ENCODE measurements at places on chromosomes 11 and 22.

DNA sequence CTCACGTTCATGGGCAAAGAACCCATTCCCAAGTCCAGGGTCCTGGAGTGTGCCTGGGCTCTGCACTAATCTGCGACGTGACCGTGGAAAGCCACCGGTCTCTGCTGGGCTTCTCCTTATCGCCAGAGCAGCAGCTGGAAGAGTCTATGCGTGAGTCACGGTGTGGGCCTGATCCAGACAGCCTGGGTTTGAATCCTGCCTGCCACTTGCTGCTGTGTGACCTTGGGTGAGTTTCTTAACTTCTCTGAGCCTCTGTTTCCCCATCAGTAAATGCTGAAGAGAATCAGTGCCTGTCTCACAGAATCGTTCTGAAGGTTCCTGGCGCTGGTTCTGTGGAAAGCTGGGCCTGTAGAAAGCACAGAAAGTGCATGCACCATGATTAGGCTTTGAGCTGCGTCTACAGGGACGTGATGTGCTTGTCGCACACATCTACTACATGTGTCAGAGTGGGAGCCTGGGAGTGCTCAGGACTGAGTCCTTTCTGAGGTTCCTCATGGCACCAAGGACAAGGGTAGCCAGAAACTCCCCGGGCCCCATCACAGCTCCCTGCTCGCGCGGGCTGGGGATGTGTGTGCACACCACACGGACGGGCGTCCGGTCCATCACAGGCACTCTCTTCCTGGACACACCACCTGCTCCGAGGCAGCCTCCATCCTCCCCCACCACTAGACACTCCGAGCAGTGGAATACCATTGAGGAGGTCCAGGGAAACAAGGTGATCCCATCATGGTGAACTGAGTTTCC, 20.5 kb upstream of the PDGFB start:
- DNase-seq: no peak

GRCh38 chr11:64115531-64116522, 50.1 kb downstream of the MACROD1 start:
- DNase-seq: no peak

GRCh38 chr22:37623075-37624016, 14.7 kb downstream of the GGA1 start:
- no peak for DNase-seq

GRCh38 chr11:57394203-57394965, 3.9 kb upstream of the PRG2 start:
- no peak for DNase-seq

- DNase-seq: peak; percentile 49
Measured at GRCh38 chr22:32985899-32986765, 72.0 kb downstream of the SYN3 start.

DNA sequence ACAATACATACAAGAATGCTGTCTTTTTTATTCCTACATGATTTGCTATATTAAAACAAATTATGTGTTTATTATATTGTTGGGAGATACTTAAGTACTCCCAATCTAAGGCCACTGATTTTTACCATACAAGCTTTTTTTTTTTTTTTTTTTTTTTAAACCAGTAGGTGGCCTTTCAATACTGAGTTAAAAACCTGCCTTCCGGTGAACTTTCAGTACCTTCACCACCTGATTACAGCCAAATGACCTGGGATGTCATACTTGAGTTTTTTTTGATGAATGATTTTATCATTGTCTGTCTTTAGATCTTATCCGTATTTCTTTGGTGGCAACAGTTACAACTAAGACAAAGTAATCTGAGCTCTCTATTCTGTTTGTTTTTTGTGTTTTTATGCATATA, 94.0 kb upstream of the FOLH1 start:
- no peak for DNase-seq

GRCh38 chr22:23401910-23402274, 178.2 kb downstream of the IGLL1 start:
- DNase-seq: no peak

DNA sequence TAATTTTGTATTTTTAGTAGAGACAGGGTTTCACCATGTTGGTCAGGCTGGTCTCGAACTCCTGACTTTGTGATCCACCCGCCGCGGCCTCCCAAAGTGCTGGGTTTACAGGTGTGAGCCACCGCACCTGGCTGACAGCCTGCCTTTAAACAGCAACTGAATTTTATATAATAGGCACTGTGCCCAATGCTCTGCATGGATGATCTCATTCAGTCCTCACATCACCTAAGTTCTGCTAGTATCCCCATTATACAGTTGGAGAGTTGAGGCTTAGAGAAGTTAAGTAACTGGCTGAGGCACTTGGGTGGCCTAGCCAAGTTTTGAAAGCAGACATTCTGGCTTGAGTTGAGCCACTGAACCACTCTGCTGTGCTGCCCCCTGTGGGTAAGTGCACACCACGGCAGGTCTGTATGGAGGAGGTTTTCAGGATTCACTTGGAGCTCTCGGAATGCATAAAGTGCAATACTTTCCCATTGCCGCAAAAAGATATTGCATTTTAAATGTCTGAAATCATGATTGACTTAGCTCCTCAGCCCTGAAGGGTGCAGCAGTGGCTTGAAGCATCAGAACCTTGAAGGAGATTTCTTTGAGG, 112.4 kb downstream of the LDLRAD3 start:
- DNase-seq: no peak

- DNase-seq: peak; percentile 8
Measured at GRCh38 chr11:1384199-1384970, 5.3 kb upstream of the BRSK2 start.

DNA sequence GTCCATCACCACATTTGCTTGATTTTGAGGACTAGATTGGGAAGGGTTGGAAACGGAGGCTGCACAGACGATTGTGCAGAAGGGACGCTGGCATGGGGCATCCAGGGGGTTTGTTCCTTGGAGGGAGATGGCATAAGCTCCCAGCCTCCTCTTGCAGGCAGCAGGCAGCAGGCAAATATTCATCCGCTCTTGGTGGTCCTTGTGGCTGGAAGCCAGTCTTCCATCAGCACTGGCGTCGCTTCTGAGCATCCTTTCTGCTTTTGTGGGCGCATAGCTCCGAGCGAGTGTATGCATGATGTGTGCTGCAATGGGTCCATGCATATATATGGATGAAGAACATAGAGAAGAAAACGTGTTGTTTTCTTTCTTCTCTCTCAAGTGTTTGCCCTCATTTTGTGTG, 166.1 kb upstream of the NTM start:
- no peak for DNase-seq

GRCh38 chr22:37485395-37486223, 575 bp downstream of the MFNG start:
- no peak for DNase-seq

DNA sequence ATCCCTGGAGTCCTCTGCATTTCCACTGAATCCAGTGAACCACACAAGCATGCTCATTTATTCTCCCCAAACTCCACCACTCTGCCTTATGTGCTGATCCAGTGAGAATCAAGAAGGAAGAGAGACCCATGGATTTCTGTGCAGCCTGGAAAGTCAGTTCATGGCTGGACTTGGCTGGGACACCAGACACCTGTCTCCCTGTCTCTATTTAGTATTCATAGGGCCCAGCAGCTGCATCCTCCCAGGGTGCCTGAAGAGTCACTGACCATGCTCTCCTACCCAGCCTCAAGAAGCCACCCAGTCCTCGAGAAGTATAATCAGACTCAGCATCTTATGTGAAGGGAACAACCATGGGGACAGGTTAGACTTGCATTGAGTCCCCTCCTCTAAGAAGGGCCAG, 83.2 kb downstream of the ZNF280B start:
- no peak for DNase-seq

- DNase-seq: peak; percentile 26
Measured at GRCh38 chr11:129041611-129042018, 98.9 kb upstream of the TP53AIP1 start.

DNA sequence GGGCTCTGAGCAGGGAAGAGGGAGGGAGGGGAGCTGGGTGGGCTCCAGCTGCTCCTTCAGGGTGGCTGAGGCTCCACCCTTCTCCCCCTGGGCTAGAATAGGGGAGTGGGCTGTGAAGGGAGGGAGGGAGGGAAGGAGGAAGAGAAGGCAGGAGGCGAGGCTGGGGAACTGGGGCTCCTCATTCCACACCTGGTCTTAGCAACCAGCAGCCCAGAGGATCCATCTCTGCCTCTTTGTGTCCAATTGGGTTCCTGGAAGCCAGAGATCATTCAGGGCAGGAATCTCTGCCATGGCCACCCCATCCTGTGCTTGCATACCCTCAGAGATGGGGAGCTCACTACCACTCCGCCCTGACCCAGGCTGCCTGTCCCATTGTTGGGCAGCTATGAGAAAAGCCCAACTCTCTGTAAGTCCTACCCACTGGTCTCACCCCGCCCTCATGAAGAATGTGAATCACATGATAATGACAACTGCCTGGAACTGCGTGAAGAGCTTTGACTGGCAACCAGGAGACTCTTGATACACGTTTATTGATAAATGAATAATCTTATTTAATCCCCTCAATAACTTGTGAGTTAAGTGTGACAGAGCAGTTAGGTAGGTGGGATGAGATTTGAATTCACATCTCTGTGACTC, 7.9 kb downstream of the NCF4 start:
- DNase-seq: no peak

GRCh38 chr11:35107861-35108260, 31.1 kb upstream of the CD44 start:
- DNase-seq: no peak

DNA sequence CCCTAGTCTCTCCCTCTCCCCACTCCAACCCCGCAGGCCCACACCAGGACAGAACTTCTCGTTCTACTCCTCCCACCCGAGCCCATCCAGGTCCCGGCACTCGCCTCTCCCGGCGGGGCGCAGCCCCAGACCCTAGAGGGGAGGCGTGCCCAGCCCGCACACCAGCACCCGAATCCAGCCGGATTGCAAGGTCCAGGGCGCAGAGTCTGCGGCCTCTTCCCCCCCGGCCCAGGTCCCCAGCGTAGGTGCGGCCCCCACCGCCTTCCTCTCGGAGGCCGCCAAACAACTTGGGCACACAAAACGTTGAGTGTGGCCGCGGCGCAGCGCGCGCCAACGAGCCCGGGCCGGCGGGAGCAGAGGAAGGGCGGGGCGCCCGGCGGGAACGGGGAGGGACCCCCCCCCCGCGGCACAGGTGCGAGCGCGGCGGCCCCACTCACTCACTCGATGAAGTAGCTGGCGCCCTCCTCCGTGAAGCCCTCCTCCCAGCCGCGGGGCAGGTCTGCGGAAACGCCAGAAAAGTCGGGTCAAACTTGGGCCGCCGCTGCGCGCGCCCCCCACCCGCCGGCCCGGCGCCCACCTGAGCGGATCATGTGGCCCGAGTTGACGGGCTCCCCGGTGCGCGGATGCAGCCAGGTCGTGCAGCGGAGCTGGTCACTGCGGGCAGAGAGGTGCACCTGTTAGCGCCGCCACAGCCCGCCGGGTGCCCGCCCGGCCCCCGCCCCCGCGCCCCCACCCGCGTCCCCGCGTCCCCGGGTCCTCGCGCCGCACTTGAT, 480 bp downstream of the PLEKHA7 start:
- no peak for DNase-seq

GRCh38 chr22:46576556-46577367, 39.3 kb upstream of the CELSR1 start:
- no peak for DNase-seq

GRCh38 chr11:31974366-31975136, 116.3 kb upstream of the RCN1 start:
- peak; percentile 89 for DNase-seq

DNA sequence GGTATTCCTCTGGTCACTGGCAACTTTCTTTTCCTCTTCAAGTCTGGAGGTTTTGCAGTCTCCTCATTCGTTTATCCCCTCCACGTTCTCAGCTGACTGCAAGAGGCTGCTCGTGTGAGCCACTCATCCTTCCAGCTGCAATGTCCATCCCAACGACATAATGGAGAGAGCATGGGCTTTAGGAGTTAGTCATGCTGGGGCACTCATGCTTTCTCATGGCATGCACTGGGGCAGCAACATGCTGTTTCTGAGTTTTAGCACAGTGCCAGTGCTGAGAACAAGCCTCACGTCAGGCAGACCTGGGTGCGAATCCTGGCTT, 7.1 kb downstream of the DCPS start:
- DNase-seq: no peak

DNA sequence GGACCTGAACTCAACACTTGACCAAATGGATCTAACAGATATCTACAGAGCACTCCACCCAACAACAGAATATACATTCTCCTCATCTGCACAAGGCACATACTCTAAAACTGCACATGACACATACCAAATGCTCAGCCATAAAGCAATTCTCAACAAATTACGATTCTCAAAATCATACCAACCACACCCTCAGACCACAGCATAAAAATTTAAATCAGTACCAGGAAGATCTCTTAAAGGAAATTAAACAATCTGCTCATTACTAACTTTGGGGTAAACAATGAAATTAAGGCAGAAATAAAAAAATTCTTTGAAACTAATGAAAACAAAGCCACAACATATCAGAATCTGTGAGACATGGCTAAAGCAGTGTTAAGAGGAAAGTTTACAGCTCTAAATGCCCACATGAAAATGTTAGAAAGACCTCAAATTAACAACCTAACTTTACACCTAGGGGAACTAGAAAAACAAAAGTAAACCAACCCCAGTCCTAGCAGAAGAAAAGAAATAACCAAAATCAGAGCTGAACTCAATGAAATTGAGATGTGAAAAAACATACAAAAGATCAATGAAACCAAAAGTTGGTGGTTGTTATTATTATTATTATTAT, 37.2 kb downstream of the TMEM123 start:
- DNase-seq: no peak

GRCh38 chr22:21642584-21643448, 714 bp downstream of the SDF2L1 start:
- no peak for DNase-seq

GRCh38 chr11:34899633-34900016, 16.6 kb downstream of the APIP start:
- no peak for DNase-seq

DNA sequence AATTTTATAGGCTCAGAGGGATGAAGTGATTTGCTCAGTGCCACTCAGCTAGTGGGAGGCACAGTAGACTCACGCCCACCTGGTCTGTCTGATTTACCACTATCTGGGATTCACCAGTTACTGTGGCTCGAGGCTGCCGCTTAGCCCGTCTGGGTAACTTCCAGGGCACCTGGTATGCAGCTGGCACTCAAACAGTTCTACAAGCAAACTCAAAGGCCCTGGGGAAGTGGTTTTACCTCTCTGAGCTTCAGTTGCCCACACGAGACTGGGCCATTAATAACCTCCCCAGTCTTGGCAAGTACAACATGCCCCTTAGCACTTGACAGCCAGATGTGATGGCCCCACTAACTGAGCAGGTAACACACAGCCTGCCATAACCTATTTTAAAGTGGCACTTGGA, 2.6 kb downstream of the GDPD5 start:
- no peak for DNase-seq

Data from astrocyte (in vitro differentiated cells and primary cell).